ENCODE measurements at places on chromosomes 5 and 9.

DNA sequence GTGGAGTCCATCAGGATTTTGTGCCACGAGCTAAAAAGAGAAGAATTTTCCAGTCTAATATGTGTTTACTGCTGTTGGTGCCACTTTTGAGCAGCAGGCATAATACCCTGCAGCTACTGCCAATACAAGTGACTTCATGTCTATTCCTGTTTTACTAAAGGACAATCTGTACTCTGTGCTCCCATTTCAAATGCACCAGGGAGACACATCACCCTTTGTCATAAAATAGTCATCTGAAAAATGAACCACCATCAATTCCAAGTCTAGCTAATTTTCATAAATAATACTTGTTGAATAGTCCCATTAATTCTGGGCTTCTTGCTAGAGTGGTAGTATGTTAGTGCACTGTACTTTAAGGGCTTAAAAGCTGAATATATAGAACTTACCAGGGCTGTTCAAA is 8.9 kb upstream of the PKD2L2 start:
- H3K27ac ChIP-seq, result no peak overlapping the region
- H3K4me3 ChIP-seq, result no peak overlapping the region
- no peak for DNase-seq
- H3K27me3 ChIP-seq, result peaks cover 9% of the 10 kb centered on the region

DNA sequence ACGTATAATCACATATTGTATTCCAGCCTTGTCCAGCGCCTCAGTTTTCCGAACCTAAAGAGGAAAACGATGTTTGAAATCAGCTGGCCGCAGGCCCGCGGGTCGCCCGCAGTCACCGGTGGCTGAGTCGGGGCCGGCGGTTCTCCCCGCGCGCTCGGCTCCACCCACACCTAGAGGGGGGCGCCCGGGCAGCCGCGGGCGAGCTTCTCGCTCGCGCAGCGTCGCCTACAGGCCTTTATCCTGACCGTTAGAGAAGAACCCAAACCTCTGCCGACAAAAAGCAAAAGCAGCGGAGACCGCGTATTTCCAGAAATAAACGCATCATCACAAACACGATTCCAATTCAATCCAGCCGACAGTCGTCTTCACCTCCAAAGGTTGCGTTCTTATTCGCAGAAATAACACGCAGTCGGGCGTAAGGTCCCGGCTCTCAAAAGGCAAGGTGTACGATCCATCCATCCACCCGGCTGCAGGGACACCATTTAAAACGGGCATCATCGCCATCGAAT is 725 bp upstream of the NIPBL start:
- DNase-seq, result peak; percentile 80
- peak overlapping the region; percentile 100 for H3K27ac ChIP-seq
- H3K27me3 ChIP-seq, result no peaks in the 10 kb centered on the region
- peaks cover 7% of the 10 kb centered on the region for H3K36me3 ChIP-seq
- H3K4me3 ChIP-seq, result peak overlapping the region; percentile 92

DNA sequence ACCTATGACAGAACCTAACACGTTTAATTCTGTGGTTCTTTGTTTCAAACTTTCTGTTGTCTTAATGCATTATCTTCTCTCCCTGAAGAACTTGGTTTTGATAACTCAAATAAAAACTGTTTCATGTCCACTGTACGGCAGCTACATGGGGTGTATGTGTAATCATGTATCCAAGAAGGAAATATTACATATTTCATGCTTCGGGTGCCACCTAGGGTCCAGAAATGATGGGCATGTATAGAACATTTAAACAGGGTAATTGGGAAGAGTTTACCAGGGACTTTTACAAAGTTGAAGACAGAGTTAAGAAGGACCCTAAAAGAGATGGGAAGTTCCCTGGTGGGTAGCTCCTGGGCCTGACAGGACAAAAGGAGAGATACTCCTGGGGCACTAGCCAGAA is 291.3 kb downstream of the FBXL7 start:
- H3K4me1 ChIP-seq, result no peaks in the 10 kb centered on the region
- no peaks in the 10 kb centered on the region for H3K27me3 ChIP-seq
- no peak for DNase-seq

GRCh38 chr5:52846182-52846842 is 58.6 kb downstream of the ITGA1 start:
- H3K27ac ChIP-seq, result no peak overlapping the region
- DNase-seq, result no peak
- no peaks in the 10 kb centered on the region for H3K27me3 ChIP-seq
- H3K4me3 ChIP-seq, result no peak overlapping the region
- H3K36me3 ChIP-seq, result no peaks in the 10 kb centered on the region
- H3K4me1 ChIP-seq, result no peaks in the 10 kb centered on the region

GRCh38 chr5:123119334-123119986 is 30.4 kb downstream of the PRDM6 start:
- H3K27ac ChIP-seq, result no peak overlapping the region
- no peaks in the 10 kb centered on the region for H3K36me3 ChIP-seq
- peaks cover 53% of the 10 kb centered on the region for H3K27me3 ChIP-seq
- DNase-seq, result peak; percentile 42

DNA sequence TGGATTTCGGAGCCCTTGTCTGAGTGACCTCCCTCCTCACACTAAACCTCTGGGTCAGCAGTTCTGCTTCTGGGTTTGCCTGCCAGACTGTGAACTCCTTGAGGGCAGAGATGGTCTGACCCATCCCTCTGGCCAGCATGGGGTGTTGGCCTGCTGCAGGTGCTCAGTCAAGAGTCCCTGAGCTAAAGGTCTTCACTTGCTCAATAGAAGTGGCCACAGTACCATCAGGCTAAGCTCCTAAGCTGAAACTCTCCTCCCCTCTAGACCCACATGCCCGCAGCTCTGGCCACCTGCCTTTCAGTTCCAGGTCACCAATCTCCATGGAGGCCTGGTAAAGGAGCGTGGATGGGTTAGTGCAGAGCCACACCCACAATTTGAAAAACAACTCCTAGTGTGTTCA is 316.6 kb downstream of the SPOCK1 start:
- H3K36me3 ChIP-seq, result no peaks in the 10 kb centered on the region
- peaks cover 35% of the 10 kb centered on the region for H3K4me1 ChIP-seq
- H3K27me3 ChIP-seq, result peaks cover 14% of the 10 kb centered on the region
- no peak for DNase-seq
- H3K27ac ChIP-seq, result no peak overlapping the region

DNA sequence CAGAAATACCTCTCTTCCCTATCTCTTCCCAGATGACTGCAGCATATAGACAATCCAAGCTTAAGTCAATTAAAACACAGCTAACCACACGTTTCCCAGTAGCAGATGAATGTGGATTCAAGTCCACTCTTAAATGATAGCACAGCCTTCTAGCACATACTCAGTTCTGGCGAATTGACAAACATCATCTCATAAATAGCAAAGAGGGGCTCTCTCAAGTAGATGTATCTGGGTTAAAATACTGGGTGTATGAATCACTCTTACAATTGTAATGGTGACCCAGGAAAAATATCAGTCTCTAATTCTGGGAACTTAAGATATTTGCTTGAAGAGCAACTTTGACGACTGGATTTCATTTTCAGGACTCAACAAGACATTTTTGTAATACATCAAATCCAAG is 67.0 kb upstream of the HAPLN1 start:
- H3K27ac ChIP-seq, result peak overlapping the region; percentile 24
- peaks cover 65% of the 10 kb centered on the region for H3K4me1 ChIP-seq
- H3K27me3 ChIP-seq, result no peaks in the 10 kb centered on the region

- no peaks in the 10 kb centered on the region for H3K4me1 ChIP-seq
- DNase-seq, result no peak
- no peak overlapping the region for H3K27ac ChIP-seq
- peaks cover 3% of the 10 kb centered on the region for H3K27me3 ChIP-seq
Observed at GRCh38 chr5:136590581-136590980, 225.2 kb upstream of the TRPC7 start.

- peaks cover 7% of the 10 kb centered on the region for H3K4me1 ChIP-seq
- DNase-seq, result no peak
- no peak overlapping the region for H3K27ac ChIP-seq
- H3K36me3 ChIP-seq, result peaks cover 4% of the 10 kb centered on the region
- H3K4me3 ChIP-seq, result no peak overlapping the region
Observed at GRCh38 chr5:146607659-146608332, 91.8 kb upstream of the GPR151 start.

GRCh38 chr9:5013374-5013773 is 28.3 kb downstream of the JAK2 start:
- no peak overlapping the region for H3K4me3 ChIP-seq
- peaks cover 3% of the 10 kb centered on the region for H3K27me3 ChIP-seq
- peaks cover 14% of the 10 kb centered on the region for H3K36me3 ChIP-seq
- no peak for DNase-seq

- peaks cover 21% of the 10 kb centered on the region for H3K36me3 ChIP-seq
- DNase-seq, result no peak
- no peak overlapping the region for H3K27ac ChIP-seq
- H3K4me1 ChIP-seq, result peaks cover 60% of the 10 kb centered on the region
Observed at GRCh38 chr5:14225173-14225834, 82.2 kb downstream of the TRIO start.

DNA sequence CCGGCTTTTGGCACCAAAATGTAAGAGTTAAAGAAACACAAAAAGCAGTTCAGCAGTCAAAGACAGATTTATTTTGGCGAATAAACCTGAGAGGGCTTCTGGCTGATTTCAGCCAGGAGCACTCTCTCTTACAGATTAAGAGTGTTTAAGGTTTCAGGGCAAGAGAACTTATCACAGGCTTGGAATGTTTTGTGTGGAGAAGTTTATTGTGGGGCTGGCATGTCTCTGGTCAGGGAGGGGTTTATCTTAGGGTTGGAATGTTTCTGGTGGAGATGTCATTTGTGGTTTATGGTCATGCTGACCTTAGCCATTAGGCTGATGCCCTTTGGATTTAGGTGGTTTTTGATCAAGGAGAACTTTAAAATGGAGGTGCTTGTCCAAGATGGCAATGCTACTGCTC is 622.3 kb upstream of the PTPRD start:
- no peaks in the 10 kb centered on the region for H3K27me3 ChIP-seq
- H3K4me1 ChIP-seq, result peaks cover 11% of the 10 kb centered on the region
- H3K27ac ChIP-seq, result no peak overlapping the region
- DNase-seq, result no peak

GRCh38 chr5:17378346-17378997 is 119.6 kb upstream of the TAF11L2 start:
- peaks cover 10% of the 10 kb centered on the region for H3K4me1 ChIP-seq
- no peak overlapping the region for H3K4me3 ChIP-seq
- H3K27ac ChIP-seq, result peak overlapping the region; percentile 15
- DNase-seq, result no peak
- H3K27me3 ChIP-seq, result peaks cover 7% of the 10 kb centered on the region

DNA sequence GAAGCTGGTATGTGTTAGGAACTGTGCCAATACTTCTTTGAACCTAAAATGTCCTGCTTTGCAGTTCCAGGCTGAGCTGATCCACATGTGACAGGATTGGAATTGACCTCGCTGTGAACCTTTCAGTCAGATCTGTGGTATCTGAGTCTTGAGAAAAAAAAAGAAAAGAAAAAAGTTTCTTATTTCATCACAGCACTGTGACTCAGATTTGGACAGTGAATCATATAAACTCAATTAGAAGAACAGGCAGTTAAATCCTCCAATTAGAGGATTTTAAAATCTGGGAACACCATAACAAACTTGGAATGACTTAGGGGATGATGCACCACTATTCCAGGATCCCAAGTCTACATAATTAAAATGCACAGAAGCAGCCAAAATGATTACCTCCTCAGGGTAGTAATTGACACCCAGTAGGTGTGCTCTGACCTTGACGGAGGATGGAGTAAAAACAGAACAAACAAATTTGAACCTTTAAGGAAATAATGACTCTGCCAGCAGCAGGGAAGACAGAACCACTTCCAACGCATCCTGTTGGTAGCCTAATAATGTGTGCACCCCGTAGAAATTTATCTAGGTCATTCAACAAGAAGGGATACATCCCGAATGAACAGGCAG is 57.8 kb upstream of the RAI14 start:
- no peak overlapping the region for H3K4me3 ChIP-seq
- DNase-seq, result no peak
- peaks cover 19% of the 10 kb centered on the region for H3K4me1 ChIP-seq
- no peak overlapping the region for H3K27ac ChIP-seq
- H3K36me3 ChIP-seq, result no peaks in the 10 kb centered on the region
- H3K27me3 ChIP-seq, result peaks cover 17% of the 10 kb centered on the region

GRCh38 chr9:15231788-15232635 is 75.0 kb downstream of the TTC39B start:
- H3K4me1 ChIP-seq, result no peaks in the 10 kb centered on the region
- H3K4me3 ChIP-seq, result no peak overlapping the region
- peaks cover 34% of the 10 kb centered on the region for H3K36me3 ChIP-seq

DNA sequence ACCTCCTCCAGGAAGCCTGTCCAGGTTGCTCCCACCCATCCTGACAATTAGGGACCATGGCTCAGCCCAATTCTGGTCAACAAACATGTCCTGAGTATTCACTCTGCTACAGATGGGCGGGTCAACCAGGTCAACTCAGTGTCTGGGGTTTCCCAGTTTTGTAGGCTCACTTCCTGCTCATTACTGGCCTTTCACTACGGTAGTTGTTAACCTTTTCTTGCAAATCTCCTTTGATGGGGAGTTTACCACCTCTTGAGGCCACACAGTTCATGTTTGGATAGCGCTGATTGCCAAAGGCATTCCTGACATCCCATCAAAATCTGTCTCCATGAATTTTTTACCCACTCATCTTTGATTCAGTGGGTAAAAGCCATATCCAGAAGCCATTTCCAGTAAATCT is 13.8 kb downstream of the TMEM8B start:
- no peak overlapping the region for H3K4me3 ChIP-seq
- peaks cover 44% of the 10 kb centered on the region for H3K36me3 ChIP-seq
- no peak overlapping the region for H3K27ac ChIP-seq

DNA sequence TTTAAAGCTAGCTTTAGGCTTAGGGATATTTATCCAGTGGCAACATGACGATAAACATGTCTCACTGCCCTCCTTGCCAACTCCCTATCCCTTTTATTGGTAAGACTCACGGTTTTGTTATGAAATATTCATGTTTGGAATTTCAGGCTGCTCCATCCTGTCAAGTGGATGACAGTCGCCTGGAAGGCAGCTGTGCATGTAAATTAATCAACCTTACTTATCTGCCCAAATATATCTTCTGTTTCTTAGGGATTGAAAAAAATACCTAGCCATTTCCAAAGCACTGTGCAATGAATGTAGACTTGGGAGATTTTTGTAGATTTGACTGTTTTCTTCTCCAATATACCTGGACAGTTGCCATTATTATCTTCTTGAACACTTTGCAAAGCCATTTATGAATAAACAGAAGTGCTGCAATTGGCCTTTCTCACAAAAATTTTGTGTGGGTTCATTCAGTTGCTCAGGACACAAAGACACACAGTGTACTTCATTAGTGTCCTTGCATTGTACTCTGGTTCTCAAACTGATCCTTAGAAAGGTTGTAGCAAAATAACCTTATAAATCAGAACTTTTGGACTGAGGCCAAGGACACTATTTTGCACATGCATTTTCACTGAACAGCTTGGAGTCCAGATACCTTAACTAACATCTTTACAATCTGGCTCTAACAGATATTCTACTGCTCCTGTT is 889.4 kb upstream of the SEMA6A start:
- H3K4me3 ChIP-seq, result no peak overlapping the region
- no peak for DNase-seq
- peaks cover 5% of the 10 kb centered on the region for H3K4me1 ChIP-seq

- no peaks in the 10 kb centered on the region for H3K36me3 ChIP-seq
- H3K27me3 ChIP-seq, result no peaks in the 10 kb centered on the region
- no peak for DNase-seq
- H3K27ac ChIP-seq, result no peak overlapping the region
- H3K4me1 ChIP-seq, result peaks cover 14% of the 10 kb centered on the region
- no peak overlapping the region for H3K4me3 ChIP-seq
Observed at GRCh38 chr9:4879115-4879558, 86.4 kb downstream of the RCL1 start.

- H3K4me1 ChIP-seq, result peaks cover 78% of the 10 kb centered on the region
- H3K27me3 ChIP-seq, result no peaks in the 10 kb centered on the region
- H3K4me3 ChIP-seq, result no peak overlapping the region
- H3K27ac ChIP-seq, result no peak overlapping the region
- peaks cover 10% of the 10 kb centered on the region for H3K36me3 ChIP-seq
Observed at GRCh38 chr9:131635285-131635684, 90.0 kb downstream of the PRRT1B start.

Measured in nephron progenitor cell (in vitro differentiated cells).